ENCODE measurements at places on chromosomes 2 and 18.

GRCh38 chr2:60531701-60532133 is 21.7 kb downstream of the BCL11A start:
- no peak for DNase-seq

GRCh38 chr2:179274749-179275148 is 10.1 kb upstream of the SESTD1 start:
- no peak for DNase-seq

DNA sequence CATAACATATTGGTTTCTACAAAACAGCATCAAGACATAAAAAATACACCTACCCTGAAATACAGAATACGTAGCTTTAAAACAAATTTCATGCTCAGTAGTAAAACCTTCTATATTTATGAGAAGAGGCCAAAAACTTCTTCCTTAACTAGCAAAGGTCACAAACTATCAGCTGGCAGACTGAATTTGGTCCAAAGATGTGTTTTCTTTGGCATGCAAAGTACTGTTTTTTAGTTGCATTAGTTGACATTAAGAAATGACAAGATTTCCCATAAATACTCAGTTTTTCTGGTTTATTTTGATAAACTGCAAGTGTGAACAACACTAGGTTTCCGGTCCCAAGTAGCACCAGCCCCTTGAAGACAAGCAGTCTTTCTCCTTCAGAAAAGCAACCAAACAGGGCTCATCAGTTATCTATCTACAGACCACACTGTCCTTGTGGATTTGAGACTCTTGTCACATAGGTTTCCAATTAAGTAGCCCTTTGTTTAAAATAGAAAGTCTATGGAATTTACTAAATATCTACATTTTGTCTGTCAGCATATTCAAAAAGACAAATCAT is 35.6 kb downstream of the SLC25A12 start:
- no peak for DNase-seq

DNA sequence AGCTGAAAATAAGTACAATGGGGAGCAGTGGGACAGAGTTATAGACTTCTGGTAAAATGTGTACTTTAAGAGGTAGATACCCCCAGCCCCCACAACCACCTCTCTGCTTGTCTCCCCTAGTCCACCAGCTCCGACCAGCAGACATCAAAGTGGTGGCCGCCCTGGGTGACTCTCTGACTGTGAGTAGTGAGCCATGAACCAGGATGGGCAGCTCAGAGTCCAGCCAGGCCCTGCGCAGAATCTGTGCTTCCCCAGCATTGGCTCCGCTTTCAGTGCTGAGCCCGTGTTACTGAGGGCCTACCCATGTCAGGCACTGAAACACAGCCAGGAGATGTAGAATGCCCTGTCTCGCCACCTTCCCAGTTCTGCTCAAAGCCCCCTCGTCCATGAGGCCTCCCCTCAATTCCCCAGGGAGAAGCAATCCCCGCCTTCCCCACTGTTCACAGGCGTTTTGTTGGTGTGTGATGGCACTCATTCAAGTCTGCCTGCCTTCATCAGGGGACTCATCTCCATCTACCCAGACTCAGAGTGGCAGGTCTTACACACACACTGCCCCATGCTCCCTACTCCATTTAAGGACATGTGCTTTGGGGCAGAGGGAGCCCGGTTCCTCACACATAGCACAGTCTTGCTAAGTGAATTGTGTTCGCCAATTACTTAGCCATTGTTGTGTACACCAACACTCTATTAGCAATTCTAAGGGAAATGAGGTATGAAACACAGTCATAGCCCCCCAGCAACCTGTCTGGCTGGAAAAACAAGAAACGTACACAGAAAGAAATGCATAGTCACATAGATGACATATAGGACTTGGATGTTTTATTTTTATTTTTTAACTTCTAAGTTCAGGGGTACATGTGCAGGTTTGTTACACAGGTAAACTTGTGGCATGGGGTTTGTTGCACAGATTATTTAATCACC is 122.6 kb downstream of the PLB1 start:
- DNase-seq, result no peak

- no peak for DNase-seq
Measured at GRCh38 chr2:101164021-101164420, 12.8 kb upstream of the TBC1D8 start.

DNA sequence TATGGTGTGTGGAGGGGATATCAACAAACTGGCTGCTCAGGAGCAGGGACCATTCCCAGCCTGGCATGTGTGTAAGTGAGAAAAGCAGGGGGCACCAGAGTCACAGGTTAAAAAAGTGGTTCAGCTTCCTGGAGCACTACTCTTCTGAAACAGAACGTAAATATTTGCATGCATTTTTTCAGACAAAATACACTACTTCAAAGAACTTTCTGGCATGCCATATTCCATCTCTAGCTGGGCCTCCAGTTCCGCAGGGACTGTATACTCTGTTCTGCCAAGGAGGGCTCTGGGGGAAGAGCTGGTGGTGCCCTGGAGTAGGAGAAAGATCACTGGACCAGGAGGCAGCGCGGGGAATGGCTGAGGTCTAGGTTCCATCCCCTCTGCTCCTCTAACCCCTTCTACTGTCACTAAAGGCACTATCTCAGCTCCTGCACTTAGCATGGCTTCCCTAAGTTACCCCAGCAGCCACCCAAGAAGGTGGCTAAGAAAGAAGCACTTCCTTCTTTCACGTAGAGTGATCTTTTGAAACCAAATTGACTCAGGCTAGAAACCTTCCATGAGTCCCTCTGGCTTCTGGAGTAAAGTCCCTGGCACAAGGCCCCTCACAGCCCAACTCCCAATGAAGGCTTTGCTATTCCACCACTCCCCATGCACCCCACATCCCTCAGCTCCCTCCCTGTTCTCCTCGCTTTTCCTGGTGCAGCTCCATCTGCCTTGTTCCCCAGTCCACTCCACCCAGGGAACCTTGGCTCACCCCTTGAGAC is 57.6 kb upstream of the CABLES1 start:
- DNase-seq, result no peak

- no peak for DNase-seq
Measured at GRCh38 chr2:178689808-178690207, 117.4 kb downstream of the TTN start.

DNA sequence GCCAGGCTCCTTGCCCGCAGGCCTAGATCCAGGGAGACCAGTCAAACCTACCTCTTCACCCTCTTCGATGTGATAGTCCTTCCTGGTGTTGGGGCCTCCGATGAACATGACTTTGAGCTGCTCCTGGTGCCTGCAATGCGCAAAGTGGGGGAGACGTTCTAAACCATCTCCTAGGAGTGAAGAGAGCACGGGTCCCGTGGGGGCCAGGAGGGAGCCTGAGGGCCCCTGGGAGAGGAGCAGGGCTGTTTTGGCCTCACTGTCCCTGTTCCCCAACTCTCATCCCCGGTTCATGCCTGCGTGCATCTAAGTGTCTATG is 3.9 kb downstream of the HAAO start:
- no peak for DNase-seq

DNA sequence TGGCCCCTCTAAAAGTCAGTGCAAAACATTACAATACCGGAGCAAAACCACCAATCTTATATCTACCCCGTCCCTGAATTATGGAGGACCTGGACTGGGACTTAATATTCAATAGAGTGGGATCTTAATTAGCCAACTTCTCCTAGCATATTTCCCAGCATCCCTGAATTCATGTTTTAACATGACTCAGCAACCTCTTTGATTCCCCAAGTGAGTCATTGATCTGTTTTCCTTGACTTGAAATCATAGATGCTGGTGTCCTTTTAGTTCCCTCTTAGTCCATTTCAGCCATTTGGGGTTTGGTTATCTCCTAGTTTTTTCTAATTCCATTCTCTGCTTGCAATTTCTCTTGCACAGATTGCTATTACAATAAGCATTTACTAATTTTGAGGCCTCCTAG is 677.7 kb upstream of the CELF4 start:
- DNase-seq, result no peak

GRCh38 chr2:66849153-66849755 is 414.3 kb downstream of the MEIS1 start:
- no peak for DNase-seq

GRCh38 chr2:241503776-241504392 is 4.5 kb downstream of the STK25 start:
- DNase-seq, result no peak

- no peak for DNase-seq
Measured at GRCh38 chr2:72561621-72562318, 264.1 kb downstream of the EXOC6B start.

GRCh38 chr2:219119422-219120043 is 41.1 kb downstream of the NHEJ1 start:
- peak; percentile 1 for DNase-seq

GRCh38 chr2:54771166-54771885 is 47.9 kb downstream of the EML6 start:
- DNase-seq, result no peak

DNA sequence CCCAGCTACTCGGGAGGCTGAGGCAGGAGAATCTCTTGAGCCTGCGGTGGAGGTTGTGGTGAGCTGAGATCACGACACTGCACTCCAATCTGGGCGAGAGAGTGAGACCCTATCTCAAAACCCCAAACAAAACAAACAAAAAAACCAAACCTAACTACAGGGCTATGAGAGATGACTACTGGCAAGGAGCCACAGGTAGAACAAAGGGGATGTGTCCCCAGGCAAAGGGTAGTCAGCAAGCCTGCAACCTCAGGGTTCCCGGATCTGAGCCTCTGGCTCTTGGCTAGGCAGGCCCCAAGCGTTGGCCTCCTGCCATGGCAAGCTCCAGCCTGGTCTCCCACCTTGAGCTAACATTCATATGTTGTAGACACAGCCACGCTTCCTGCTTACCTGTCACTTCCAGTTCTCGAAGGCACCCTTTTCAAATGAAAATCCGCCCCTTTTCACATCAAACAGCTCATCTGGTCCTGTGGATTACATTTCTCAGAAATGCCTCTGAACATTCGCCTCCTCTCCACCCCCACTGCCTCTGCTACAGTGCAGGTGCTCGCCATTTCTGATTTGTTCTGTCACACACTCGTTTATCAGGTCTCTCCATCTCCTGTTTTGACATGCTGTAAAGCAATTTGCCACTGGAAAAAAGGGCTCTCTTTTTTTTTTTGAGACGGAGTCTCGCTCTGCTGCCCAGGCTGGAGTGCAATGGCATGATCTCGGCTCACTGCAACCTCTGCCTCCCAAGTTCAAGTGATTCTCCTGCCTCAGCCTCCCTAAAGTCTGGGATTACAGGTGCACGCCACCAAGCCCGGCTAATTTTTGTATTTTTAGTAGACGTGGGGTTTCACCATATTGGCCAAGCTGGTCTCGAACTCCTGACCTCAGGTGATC is 13.1 kb upstream of the ACTR3 start:
- DNase-seq, result peak; percentile 63

GRCh38 chr2:239293775-239294430 is 106.9 kb downstream of the HDAC4 start:
- DNase-seq, result no peak

DNA sequence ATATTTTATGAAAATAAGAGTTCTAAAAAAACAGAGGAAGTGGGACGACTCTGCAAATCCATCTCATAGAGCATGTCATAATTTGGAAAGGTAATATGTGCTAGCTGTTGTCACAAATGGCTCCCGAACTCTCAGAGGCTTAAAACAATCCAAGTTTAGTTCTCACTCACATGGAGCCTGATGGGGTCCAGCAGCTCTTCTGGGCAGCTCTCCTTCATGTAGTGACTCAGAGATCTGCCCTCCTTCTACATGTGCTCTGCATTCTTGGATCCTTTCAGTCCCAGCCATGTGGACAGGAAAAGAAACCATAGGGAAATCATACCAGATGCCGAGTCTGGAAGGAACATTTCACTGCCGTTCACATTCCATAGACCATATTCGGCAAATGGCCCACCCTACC is 180.1 kb upstream of the APCDD1 start:
- DNase-seq, result no peak

DNA sequence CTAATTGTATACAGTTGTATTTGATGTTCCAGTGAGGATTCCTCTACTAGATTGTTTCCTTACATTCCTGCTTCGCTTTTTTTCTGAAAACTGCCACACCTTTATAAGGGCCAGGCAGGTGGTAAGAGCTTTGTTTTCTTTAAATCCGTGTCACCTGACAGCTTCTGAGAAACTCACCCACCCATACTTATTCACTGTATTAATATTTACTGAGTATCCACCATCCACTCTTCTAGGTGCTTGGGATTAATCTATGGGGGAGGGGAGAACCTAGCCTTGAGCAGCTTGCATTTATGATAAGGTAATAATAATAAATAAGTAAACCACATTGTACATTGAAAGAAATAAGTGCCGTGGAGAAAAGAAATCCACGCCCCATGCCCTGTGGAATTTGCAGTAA is 174.7 kb upstream of the AGAP1 start:
- no peak for DNase-seq

DNA sequence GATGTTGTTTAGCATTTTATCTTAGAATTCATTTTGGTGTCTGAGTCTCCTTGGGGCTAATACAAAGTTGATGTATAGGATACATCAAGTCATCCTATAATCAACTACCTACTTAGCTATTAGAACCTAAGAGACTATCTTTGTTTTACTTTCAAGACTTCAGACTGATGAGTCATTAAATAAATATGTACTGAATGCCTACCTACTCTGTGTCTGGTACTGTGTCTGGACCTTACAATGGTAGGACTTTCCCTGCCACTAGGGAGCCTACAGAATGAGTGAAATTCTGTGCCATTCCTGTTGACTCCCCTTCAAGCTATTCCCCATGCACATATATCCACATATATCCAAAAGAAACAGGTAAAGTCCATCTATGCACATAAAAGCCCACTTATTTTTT is 114.5 kb downstream of the ERBB4 start:
- DNase-seq, result no peak

DNA sequence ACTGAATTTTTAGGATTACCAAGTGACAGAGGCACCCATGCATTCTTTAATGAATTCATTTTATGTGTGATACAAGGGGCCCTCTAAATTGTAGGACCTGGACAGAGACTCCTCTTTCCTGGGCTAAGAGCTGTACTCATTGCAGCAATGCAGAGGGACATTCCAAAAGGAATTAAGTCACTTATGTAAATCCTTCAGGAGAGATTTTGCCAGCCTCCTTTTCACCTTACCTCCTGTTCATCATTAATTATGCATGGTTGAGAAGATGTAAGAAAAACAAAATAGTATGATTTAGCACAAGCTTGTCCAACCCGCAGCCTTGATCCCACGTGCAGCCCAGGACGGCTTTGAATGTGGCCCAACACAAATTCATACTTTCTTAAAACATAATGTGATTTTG is 84.5 kb upstream of the TANK start:
- DNase-seq, result no peak
